ENCODE measurements at places on chromosomes 12 and 14.

GRCh38 chr14:103840014-103840413 lies 7.4 kb downstream of the PPP1R13B start:
- no peak for DNase-seq

DNA sequence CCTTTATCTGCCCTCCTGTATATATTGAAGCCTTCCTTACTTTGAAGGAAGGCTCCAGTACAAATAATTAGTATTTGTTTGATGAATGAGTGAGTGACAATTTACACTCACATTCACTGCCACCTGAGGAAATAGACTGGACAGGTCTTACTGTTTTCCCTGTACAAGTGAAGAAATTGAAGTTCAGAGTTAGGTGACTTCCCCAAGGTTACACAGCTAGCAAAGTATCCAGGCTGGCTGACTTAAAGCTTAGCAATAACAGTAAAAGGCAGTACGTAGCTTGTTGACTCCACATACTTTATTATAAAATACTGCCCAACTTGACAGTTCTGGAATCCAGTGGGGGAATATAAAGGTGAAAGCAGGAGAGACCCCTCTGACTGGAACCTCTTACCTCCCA lies 2.6 kb upstream of the KRT18 start:
- no peak for DNase-seq

- no peak for DNase-seq
Observed at GRCh38 chr12:6788972-6789924, at the start of gene CD4. TSS of gene CD4 (plus strand) at chr12:6789528. CDS start at chr12:6800139, 10,611 bp downstream.

GRCh38 chr12:5581616-5582015 lies 149.7 kb downstream of the NTF3 start:
- no peak for DNase-seq

- no peak for DNase-seq
Observed at GRCh38 chr12:114611145-114612018, 72.6 kb downstream of the TBX3 start.

DNA sequence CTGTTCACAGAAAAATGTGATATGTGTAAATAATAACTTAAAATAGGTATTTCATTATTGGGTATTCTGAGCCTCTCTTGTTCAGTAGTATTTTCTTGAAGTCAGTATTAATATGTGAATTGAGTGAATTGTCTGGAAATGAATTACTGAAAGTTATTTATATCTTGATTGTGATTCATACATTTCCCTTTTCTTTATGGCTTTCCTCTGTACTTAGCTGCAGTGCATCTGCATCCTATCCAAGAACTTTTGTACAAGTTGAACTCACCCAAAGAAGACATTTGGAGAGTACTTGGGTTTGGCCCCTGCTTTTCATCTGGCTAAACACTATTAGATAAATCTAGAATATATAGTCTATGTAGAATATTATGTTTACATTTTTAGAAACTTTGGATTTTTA lies 326.0 kb downstream of the RAD51B start:
- peak; percentile 69 for DNase-seq

GRCh38 chr14:32588448-32589320 lies 259.6 kb downstream of the AKAP6 start:
- peak; percentile 64 for DNase-seq

- no peak for DNase-seq
Observed at GRCh38 chr14:103284574-103285467, 49.2 kb upstream of the EIF5 start.

DNA sequence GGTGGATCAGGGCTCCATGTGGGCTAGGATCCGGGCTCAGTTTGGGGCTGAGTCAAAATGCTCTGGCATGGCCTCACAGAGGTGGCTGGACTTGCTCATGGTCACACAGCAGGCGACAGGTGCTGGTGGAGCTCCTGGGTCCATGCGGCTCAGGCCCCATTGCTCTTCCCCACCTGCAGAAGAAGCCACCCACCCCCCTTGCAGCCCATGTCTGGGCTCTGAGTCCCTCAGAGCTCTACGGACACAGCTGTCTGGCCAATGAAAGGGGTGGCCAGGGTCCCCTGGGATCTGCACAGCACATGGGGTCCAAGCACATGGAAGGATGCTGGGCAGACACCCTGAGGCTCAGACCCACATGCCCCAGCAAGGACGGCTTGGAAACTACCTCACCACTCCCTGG lies 17.0 kb upstream of the C14orf180 start:
- no peak for DNase-seq

DNA sequence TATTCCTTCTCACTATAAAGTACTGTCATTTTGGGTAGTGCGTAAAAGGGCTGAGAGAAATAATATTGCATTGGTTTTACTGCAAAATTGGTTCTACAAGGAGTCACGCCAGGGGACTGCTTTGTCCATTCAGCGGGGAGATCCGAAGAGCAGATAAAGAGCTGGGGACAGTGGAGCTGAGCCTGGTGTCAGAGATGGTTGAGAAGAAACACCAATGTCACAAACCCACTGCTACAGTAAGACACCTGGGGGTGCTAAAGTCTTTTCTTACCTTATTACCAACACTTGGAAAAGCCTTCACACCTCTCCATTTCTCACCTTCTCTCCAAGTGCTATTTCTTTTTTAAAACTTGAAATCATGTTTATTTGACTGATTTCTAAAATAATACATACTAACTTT lies 14.1 kb downstream of the IL31 start:
- no peak for DNase-seq

DNA sequence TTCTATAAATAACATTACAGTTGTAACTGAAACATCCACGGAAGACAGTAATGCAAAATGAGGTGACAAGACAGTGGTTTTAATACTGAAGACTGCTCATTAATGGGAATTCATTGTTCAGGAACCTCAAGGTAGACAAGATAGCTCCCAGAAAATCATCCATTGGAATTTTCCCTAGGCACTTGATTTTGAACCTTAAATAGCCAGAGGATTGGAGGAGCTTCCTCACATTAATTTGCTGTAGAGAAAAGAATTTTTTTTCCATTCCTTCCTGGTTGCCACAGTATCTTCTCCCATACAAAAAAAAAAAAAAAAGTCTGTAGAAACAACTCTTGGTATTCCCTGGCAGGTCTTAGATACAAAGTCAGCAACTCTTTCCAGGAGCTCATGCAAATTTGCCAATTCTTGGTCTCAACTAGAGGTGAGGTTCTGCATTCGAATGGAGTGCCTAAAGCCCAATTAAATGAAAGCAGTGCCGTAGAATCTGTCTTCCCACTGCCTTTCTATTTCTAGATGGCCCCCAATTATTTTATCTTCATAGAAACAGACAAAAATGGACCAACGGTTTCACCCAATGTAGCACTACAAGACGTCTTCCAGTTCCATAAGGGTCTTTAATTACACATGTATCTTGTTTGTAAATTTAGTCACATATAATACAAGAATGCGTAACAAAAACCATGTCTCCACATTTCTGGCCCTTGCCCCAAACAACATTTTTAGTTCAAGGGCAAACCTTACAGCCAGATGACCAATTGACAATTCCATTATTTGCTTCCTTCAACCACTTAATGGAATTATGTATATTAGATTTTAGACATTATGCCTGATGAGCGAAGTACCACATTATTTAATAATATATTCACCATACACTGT lies 13.5 kb downstream of the SLC38A2 start:
- DNase-seq: no peak

- no peak for DNase-seq
Observed at GRCh38 chr14:103232031-103232808, 101.8 kb upstream of the EIF5 start.

GRCh38 chr14:101728367-101728742 lies 33.2 kb upstream of the PPP2R5C start:
- no peak for DNase-seq

- no peak for DNase-seq
Observed at GRCh38 chr14:81165188-81165587, 55.6 kb downstream of the GTF2A1 start.

GRCh38 chr12:65280306-65280705 lies 1.8 kb downstream of the MSRB3 start:
- DNase-seq: peak; percentile 37

- DNase-seq: no peak
Observed at GRCh38 chr12:97142737-97143410, 235.8 kb downstream of the NEDD1 start.

GRCh38 chr14:68807148-68807600 lies 14.3 kb upstream of the ZFP36L1 start:
- peak; percentile 61 for DNase-seq

GRCh38 chr14:71498212-71498611 lies 434.0 kb upstream of the RGS6 start:
- DNase-seq: peak; percentile 56

- DNase-seq: no peak
Observed at GRCh38 chr14:77088219-77088618, 9.8 kb upstream of the CIPC start.

DNA sequence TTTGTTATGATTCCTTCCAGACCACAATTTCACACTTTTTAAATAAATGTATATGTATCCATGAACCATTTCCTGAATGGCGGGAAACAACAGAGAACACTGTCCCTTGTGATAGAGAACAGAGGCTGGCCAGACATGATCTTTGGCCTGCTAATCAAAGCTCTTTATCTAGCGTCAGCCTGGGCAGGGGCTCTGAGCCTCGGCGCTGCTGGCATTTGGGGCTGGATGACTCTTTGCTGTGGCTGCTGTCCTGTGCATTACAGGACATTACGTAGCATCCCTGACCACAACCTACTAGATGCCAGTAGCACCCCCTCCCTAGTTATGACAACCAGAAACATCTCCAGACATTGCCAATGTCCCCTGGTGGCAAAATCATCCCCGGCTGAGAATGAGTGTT lies 77.7 kb downstream of the DNAH10 start:
- no peak for DNase-seq

GRCh38 chr12:24770821-24771220 lies 178.1 kb downstream of the BCAT1 start:
- DNase-seq: no peak

DNA sequence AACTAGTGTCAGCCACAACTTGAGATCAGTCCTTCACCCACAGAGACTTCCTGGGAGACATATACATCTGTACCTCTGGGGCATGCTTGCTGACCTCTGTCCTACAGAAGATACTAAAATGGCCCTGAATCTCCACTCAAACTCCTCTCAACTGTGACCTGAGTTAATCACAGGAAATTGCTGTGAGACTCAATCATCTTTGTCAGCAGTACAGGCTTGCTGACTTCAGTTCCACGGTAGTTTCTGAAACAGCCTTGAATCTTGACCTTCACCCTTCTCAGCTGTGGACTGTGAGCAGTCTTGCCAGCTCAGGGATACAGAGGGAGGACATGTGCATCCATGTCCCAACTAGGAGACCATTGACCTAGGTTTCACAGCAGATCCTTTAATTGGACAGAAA lies 1.4 kb upstream of the KLRC1 start:
- DNase-seq: no peak

- DNase-seq: no peak
Observed at GRCh38 chr12:122866379-122866778, 29.5 kb downstream of the VPS37B start.

DNA sequence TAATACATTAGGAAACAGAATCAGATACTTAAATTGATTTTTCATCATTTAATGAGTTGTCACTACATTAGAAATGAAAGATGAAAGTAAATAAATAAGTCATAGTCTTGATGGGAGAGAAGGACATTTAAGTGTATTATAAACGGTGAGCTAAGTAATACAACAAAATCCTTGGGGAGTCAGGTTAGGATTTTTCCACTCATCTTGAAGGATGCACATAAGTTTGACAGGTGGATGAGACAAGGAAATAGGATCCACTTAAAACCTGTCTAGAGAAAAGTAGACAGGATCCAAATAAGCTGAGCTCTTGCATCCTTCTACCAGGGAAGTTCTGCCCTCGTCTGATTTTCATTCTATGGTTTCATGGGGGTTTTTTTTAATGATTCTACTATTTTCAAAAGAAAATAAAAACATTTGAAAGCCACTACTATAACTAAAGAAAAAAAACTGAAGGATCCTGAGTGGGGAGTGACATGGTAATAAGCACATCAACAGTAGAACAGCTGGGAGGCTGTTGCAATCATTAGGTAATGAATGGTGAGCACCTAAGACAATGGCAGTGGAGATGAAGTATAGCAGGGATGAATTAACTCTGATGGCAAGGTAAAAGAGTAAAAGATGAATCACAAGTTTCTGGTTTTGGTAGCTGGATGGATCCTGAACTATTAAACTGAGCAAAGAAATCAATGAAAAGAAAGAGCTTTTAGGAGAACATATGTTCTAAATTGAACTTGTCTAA lies 17.0 kb downstream of the CEP128 start:
- no peak for DNase-seq

- DNase-seq: no peak
Observed at GRCh38 chr12:46449316-46449715, 76.7 kb upstream of the SLC38A2 start.

DNA sequence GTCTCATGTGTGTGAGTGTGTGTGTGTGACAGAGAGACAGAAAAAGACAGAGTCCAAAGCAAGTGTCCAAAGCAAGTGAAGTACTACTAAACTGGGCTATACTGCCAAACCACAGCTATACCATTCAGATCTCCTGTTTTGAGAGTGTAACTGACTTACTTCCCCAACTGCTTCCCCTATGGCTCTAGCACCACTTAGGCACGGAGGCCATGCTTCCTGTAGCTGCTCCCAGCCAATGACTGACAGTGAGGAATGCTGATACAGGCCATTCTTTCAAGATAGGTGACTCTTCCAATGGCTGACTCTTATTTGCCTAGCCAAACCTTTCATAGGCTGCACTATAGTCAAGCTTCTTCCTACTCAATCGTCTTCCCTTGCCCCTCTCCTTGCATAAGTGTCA lies 393.2 kb downstream of the BCAT1 start:
- DNase-seq: no peak

DNA sequence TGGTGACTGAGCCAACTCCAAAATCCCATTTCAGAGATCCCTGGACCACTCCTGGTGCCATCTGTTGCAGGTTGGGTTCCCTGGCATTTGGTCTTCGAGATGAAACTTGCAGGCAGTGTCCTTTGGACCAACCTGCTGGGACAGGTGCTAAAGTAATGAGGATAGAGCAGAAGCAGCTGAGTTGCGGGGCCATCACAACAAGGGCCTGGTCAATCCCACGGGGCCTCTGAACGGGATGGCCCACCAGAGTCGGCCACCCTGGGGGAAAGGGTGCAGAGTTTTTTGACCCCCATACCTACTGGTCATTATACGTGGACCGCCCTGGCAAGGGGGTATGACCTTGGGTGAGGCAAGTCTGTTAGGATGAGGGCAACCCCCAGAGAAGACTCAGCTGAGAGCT lies 39.3 kb downstream of the DLK1 start:
- DNase-seq: no peak

DNA sequence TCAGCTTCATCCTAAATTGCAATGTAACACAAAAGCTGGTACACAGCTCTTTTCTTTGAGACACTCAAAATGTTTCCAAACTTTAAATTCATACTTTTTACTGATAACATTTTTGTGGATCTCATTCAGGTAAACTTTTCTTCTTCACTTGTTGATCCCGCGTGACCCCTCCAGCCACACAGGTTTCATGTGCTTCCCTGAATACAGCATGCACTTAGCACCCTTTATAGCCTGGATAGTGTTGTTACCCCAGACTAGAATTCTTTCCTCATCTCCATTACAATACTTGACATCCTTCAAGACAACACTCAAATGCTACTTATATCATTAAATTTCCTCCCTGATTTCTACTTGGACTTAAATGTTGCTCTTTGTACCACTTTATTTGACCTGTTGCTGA lies 373.4 kb downstream of the RAD51B start:
- no peak for DNase-seq
